ENCODE measurements at places on chromosomes 4 and X.
A peak's percentile ranks its signal among the peaks of the same experiment; 100 is the strongest.

DNA sequence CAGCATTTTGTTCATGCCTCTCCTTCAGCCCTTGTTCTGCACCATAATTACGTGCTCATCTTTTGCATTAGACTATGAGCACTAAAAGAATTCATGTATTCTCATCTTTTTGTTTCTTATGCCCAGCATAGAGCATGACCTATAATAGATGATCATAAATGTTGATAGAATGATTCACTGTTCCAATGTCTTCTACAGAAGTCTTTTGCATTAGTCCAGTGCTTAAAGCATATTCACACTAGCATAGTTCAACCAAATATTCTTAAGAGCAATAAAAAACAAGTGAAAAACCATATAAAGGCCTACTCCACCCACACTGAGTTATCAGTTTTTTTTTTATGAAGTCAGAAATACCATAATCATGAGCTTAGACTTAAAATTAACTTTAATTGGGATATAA is 36.5 kb upstream of the SLC10A4 start:
- no peak for DNase-seq

GRCh38 chr4:149136951-149137620 is 678.6 kb downstream of the IQCM start:
- no peak for DNase-seq

DNA sequence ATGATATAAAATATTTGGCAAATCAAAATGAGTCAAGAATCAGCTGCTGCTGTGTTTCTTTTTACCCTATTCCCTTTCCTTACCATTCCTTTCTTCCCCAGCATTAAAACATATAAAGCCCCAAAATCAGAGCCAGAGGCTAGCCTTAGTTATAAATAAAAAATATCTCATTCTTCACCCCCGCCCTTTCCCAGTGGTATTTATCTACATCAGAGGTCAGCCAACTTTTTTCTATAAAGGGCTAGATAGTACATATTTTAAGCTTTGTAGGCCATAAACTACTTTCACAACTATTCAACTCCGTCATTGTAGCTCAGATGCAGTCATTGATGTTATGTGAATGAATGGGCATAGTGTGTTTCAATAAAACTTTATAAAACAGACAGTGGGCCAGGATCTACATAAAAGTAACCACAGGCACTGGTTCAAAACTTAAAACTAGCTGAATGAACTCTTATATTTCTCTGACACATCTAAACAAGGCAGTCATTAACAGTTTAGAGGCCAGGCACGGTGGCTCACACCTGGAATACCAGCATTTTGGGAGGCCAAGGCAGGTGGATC is 30.5 kb upstream of the TCEANC start:
- DNase-seq = no peak

DNA sequence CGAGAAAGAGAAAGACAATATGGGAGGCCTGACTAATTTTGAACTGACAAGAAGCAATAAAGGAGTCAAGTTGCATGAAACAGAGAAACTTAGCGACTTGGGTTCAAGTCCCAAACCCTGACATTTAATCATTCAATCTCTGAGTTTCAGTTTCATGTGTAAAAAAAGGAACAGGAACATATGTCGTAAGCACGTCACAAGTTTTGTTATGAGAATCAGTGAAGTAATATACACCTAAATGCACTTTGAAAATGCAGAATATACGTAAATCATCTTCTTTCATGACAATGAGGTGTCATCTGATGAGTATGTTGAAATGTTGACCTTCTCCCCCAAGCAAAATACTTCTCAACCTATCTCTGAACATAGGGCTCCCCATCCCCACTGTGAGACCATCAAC is 10.4 kb downstream of the ACOT9 start:
- peak; percentile 91 for DNase-seq

DNA sequence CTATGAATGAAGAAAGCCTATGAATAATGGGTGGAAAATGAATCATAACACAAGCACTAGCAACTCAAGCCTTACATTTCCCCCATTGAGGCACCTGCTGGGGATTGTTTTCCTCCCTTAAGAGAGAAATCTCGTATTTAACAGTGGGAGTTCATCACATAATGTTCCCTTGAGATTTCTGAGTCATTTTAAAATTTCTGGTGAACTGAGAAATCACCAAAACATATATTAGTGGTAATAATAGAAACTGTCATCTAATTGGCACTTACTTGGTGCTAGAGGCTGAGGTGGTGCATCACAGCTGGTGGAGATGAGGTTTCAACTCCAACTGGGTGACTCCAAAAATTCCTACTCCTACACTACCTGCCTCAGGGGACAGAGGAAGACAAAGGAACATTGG is 561.3 kb upstream of the LCORL start:
- DNase-seq = no peak

- DNase-seq = no peak
Observed at GRCh38 chrX:45264865-45265264, 64.2 kb upstream of the DIPK2B start.

DNA sequence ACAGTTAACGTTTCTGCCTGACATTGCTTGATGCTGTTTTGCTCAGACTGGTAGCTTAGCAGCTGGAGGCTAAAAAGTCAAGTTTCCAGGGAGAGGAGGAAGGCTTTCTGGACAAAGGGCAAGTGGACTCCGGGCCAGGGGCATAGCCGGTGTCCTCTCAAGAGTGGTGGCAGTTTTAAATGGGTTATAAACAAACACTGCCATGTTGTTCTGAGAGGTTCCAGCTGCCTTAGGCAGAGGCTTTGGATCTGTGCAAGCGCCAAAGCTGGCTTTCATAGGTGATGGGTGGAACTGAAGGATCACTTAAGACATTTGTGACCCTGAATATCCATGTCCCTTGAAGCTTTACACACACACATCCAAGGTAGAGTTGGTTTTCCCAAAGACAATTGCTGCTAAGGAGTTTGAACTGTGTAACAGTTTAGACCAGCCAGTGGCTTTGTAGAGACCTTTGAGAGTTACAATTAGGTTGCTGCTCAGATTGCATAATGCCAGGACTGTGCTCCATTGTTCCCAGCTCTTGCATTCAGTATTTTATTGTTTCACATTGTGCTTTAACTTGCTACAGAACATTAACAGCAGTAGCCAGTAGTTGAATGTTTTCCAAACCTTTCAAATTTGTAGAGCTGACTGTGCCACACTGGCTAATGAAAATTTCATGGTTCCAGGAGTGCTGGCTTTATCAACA is 54.1 kb upstream of the AP1S2 start:
- DNase-seq = no peak

DNA sequence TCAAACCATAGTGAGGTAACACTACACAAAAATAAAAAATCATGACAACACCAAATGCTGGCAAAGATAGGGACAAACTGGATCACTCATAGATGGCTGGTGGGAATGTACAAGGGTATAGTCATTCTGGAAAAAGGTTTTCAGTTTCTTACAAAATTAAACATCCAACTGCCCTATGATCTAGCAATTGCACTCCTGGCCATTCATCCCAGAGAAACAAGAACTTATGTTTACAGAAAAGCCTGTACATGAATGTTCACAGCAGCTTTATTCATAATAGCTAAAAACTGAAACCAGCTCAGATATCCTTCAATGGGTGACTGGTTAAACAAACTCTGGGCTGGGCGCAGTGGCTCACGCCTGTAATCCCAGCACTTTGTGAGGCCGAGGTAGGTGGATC is 43.3 kb downstream of the NYX start:
- no peak for DNase-seq

DNA sequence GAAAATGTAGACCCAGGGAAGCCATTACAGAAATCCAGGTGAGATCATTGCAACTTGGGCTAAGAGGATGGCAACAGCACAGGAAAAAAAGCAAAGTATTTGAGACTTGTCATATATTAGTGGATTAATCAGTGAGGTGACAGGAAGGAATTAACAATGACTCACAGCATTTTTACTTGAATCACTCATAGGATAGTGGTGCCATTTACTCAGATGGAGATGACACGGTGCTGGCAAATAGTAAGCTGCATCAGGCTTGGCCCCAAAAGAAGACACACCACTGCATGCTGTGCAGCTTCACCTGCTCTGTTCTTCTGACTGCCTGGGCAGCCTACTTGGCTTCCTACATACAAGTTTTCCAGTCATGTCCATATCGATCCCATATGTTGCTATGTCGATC is 144.8 kb downstream of the FRYL start:
- peak; percentile 26 for DNase-seq

All from suppressor macrophage treated with lipopolysaccharide for 4 hours (primary cell).